ENCODE measurements at places on chromosomes 2 and 18.

GRCh38 chr2:234980451-234981187 lies 28.8 kb downstream of the SH3BP4 start:
- no peak for DNase-seq

DNA sequence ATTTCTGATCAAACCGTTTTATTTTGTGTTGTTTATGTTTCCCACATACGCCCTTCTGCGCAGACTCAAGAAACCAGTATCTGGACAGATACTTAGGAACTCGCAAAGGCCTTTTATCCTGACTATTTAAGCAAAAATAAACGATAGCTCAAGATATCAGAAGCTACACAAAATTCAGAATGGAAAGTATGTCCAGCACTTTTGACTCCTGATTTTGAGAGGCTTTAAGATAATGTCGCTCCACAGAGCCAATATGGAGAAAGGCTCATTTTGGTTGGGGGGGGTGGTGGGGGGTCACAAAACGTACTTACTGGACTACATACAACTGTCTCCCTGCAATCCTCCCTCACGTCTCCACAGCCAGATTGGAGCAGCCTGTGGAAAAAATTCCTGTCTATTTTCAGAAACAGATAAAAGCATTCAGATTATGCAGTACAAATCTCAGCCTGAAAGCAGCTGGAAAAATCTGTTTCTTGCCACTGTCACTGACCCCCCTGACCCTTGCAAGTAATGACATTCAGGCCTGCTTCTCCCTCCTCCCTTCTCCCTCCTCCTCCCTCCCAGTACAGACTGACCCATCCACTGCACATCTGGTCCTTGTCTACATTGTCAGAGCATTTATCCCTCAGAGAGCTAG lies 34.9 kb upstream of the LCLAT1 start:
- DNase-seq, result no peak

DNA sequence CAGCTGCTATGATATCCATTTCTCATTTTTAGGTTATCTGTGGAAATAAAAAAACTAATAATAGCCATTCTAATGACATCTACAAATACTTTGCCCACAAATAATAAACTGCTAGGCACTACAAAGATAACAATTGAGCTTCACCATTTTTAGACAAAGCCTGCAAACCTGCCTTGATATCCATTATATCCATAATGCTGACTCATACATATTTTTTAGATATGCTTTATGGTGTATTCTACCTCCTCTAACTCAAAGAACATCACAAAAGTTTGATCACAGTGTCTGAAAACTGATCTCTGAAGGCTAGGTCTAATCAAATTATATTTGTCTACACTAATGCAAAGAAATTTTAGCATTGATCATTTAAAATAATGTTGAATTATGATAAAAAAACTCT lies 138.4 kb downstream of the HNMT start:
- DNase-seq, result no peak

- DNase-seq, result no peak
Observed at GRCh38 chr2:104430359-104430740, 423.6 kb upstream of the POU3F3 start.

DNA sequence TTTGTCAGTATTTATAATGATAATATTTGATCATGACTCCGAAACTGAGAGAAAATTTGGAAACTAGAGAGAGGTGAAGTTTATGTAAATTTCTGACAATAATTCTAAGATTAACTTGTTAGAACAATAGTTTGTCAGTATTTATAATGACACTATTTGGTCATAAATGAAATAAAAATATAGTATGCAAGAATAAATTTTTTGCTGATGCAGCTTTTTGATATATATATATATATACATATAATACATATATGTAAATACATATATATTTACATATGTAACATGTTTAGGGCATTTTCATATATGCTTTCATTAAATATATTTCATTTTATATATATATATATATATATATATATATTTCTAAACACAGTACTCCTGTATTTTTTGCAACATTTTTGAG lies 1158.1 kb downstream of the LRP1B start:
- no peak for DNase-seq

DNA sequence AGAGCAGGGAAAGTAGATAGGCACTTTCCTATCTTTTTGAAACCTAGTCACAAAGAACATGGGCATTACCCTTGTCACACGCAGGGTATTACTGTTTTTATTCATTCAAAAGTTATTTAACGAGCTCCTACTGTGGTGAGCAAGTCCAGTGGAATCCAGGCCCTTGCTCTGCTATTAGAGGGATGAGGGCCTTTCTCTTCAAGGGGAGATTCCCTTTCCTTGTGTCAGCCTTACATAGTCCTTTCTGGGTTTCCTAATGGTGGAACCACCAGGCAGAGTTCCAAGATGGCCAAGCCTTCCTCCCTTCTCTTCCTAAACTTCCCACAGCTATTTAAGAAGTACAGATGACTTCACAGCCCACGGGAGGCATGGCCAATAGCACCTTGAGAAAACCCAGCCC lies 64.6 kb downstream of the SPTBN1 start:
- DNase-seq, result no peak

DNA sequence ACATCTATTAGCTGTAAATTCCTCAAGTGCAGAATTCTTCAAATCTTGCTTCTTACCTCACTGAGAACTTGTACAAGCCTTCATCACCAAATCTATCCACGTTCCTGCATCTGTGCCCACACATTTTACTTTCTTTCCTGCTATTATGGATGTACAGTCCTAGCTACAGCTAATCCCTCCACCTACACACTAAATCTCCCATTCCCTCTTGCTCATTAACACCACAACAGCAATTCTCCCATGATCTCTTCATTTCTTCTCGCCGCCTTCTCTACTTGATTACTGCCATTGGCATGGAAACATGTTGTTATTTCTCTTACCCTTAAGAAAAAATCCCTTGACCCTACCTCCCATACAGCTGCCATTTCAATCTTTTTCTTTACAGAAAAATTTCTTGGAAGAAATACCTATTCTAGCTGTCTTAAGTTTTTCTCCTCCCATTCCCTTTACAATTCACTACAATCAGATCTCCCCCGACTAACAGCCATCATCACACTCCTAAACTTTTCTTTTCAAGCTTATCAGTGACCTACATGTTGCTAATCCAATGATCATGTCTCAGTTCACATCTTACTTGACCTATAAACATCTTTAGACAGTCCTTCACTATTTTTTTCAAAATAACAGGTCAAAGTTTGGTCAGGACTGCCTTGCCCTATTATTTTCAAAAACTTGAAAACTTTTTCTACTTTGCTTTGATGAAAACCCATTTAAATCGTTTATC lies 41.0 kb downstream of the ROCK2 start:
- DNase-seq, result no peak

DNA sequence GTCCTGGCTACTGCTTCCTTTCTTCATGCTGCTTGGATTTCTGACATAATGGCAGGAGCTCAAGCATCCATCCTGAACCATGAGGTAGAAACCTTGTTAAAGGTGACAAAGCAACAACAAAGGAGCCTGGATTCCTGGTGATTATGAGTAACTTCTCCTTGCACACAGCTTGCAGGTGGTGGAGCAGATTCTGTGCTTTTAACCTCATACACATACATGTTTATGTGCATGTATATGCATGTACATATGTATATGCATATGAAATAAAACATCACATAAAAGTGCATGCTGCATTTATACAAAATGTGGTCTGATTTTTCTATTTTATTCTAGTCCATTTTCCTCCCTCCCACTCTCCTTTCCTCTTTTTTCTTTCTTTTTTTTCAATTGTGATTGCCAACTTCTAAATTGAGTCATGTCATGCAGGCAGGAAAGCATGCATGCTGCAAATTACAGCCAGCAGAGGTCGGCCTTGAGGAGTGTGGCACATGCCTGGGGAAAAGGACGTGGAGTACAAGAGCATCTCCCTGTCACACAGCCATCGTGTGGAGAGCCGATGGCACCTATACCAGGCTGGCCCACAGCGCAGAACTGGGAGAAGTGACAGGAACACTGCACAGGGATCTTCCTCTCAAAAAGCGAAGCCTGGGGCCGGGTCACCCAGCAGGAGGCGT lies 17.9 kb downstream of the LCT start:
- no peak for DNase-seq

GRCh38 chr2:195695002-195695631 lies 38.1 kb downstream of the SLC39A10 start:
- DNase-seq, result no peak

DNA sequence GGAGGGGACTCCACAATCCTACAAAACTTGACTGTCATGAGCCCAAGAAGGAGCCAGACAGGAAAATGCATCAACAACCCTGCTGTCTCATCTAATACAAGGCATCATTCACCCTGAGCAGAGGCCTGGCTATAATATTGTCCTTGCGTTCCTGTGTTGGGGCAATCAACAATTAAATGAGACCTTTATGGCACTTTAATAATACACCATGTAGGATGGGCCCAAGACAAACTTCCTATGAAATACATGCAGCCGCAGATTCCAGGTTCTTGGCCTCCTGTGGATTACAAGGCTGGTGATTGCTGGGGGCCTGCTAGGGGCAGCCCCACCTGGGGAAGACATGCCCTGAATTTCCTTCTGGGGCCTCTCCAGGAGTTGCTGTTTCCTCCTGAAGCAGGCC lies 82.8 kb upstream of the PPP1CB start:
- DNase-seq, result no peak

GRCh38 chr18:49907346-49907929 lies 94.1 kb upstream of the ACAA2 start:
- DNase-seq, result no peak

DNA sequence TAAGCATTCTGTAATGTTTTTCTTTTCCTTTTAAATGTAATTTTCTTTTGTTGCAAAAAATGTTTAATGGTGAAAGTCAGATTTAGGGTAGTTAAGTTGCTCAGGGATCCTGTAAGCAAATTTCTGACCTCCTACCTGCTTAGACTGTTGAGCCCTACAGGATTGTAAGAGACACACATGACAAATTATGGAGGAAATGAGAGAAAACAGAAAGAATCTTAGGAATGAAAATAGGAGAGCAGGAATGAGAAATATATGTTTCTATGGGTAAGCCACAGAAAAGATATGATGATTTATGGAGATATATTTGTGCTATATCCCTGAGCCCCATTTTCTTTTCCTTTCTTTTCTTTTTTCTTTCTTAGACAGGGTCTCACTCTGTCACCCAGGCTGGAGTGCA lies 28.3 kb downstream of the CYBRD1 start:
- no peak for DNase-seq

GRCh38 chr2:175039031-175039430 lies 33.9 kb upstream of the CHN1 start:
- DNase-seq, result no peak

GRCh38 chr2:236657801-236658200 lies 88.2 kb downstream of the ACKR3 start:
- DNase-seq, result no peak

- DNase-seq, result no peak
Observed at GRCh38 chr2:230234845-230235244, 9.3 kb downstream of the SP140 start.

- DNase-seq, result no peak
Observed at GRCh38 chr18:44848644-44849335, 168.1 kb downstream of the SETBP1 start.

- DNase-seq, result no peak
Observed at GRCh38 chr2:85851253-85852151, 37.3 kb downstream of the ST3GAL5 start.

DNA sequence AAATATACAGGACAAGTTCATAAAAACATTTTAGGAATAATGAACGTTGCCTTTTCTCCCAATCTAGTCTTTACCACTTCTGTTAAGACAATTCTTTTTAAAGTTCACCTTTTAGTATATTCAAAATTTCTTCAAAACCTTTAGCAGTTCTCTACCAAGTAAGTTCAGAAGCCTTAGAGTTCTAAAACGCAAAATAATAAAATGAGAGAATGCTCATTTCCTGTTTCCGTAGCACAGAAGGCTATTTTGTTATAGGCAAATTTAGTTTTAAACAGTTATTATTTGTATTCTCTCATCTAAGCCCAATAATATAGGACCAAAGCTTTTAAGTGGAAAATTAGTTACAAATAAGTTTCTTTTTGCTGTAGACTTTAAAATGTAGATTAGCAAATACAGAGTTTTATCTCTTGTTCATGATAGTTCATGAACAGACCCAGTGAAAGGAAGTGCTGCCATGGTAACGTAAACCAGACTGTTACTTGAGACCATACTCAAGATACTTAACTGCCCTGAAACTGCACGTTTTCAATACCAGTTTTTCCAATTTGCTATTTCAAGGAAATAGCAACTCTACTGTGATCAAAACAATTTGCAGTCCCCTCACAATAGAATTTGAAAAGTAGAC lies 173.1 kb upstream of the STON1 start:
- DNase-seq, result no peak

DNA sequence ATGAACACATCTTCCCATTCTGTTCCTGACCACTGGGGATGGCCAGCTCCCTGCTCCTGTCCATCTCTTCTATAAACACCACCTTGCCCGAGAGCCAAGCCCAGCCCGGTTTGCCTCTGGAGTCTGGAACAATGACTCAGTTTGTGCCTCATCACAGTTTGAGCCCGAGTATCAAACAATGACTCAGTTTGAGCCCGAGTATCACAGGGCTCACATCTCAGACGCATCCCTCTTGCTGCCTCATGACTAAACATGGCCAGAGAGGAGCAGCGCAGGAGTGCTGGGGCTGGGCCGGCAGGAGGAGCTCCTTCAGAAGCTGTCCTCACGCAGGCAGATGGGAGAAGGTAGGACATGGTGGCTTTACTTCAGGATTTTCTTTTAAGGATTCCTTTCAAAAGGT lies 68.7 kb downstream of the PXDN start:
- DNase-seq, result peak; percentile 58

- DNase-seq, result no peak
Observed at GRCh38 chr2:15911686-15912085, 28.7 kb upstream of the MYCN start.

DNA sequence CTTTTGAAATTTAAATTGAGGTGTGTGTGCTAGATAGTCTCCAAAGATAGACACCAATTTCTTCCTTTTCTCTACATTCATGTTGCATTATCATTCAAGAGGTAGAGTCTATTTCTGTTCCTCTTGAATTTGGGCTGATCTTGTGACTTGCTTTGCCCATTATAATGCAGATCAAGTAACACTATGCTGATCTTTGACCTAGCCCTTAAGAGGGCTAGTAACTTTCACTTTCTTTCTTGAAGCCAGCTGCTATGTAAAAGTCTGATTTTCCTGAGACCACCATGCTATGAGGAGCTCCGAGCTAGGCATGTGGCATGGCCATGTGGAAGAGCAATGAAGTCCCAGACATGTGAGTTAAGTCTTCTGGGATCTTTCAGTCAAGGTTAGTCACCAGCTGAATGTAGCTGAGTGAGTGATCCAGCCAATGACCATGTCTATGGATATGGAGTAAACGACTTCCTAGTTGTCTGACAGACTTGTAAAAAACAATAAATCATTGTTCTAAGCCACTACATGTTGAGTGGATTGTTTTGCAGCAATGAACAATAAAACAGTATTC lies 189.4 kb upstream of the CWC22 start:
- DNase-seq, result no peak

- no peak for DNase-seq
Observed at GRCh38 chr18:48866856-48867255, 83.9 kb downstream of the SMAD7 start.

DNA sequence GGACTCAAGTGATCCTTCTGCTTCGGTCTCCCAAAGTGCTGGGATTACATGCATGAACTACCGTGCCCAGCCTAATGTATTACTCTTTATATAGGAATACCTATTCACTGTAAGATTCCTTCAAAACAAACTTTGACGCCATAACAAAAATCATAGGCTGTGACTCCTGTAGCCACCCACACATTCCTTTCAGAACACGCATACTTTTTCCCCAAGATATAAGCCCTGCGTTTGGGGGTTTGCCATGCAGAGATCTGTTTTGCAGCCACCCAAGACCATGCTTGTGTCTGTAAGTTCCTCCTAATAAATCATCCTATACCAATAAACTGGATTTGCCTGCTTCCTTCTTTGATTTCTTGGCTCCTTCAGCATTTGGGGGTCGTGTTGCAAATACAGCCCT lies 46.0 kb upstream of the STON1 start:
- DNase-seq, result no peak

- DNase-seq, result no peak
Observed at GRCh38 chr18:50451100-50451842, 76.4 kb downstream of the SKA1 start.

Data from frontal cortex (tissue), 4 donors.